ENCODE measurements at places on chromosomes 16 and 17. TPM values are rescaled to one million over a fixed set of nuclear protein-coding genes. Genes with fewer than 3 reads are reported as not detected.

DNA sequence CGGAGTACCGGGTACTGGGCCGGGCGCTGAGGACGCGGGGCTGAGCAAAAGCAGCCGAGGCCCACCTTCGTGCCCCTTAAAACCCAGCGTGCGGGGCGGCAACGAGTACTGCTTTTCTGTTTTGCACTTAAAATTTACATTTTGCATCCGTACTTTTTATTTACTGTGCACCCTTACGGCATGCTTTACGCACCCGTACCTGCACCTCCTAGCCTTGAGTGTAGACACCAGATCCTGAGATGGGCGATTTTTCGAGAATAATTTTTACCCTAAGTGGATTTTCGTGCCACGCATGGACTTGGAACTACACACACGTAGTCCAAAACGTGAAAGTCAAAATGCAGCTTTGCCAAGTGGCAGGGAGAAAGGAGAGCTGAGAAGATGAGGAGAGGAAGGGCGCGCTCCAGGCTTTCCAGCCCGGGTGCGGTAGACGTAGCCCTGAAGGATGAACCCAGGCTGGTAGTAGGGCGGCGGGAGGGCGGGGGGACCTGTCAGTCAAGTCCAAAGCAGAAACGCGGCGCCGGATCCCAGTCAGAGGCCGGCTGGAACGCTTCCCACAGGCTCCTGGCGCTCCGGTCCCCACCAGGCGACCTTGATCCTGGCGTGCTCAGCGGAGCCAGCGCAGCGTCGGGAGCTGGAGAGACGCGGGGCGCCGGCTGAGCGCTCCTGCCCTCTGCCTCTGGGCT is 1.2 kb upstream of the CBLN1 start:
- H3K27me3 ChIP-seq = peaks cover 76% of the 10 kb centered on the region
- DNase-seq = no peak
- no peak overlapping the region for H3K4me3 ChIP-seq
- H3K27ac ChIP-seq = no peak overlapping the region
- H3K4me1 ChIP-seq = peaks cover 3% of the 10 kb centered on the region

DNA sequence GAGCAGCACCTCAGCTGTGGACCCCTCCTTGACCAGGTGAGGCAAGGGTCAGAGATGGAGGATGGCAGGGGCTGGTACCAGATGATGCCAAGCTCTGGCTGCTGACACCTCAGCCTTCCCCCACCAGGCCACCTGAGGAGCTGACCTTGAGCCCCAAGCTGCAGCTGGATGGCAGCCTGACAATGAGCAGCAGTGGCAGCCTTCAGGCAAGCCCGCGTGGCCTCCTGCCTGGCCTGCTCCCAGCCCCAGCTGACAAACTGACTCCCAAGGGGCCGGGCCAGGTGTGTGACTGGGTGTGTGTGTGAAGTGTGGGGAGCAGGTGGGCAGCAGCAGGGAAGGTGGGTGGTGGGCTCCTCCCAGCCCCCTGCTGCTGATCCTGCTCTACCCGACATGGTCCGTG is 4.7 kb upstream of the NRN1L start:
- no peak overlapping the region for H3K4me3 ChIP-seq
- DNase-seq = no peak
- H3K36me3 ChIP-seq = peaks cover 98% of the 10 kb centered on the region
- no peaks in the 10 kb centered on the region for H3K27me3 ChIP-seq

- H3K4me3 ChIP-seq = no peak overlapping the region
- H3K4me1 ChIP-seq = peaks cover 50% of the 10 kb centered on the region
- DNase-seq = no peak
- H3K27me3 ChIP-seq = no peaks in the 10 kb centered on the region
- H3K36me3 ChIP-seq = no peaks in the 10 kb centered on the region
Observed at GRCh38 chr17:76554131-76554530, 14.3 kb downstream of the PRCD start.

DNA sequence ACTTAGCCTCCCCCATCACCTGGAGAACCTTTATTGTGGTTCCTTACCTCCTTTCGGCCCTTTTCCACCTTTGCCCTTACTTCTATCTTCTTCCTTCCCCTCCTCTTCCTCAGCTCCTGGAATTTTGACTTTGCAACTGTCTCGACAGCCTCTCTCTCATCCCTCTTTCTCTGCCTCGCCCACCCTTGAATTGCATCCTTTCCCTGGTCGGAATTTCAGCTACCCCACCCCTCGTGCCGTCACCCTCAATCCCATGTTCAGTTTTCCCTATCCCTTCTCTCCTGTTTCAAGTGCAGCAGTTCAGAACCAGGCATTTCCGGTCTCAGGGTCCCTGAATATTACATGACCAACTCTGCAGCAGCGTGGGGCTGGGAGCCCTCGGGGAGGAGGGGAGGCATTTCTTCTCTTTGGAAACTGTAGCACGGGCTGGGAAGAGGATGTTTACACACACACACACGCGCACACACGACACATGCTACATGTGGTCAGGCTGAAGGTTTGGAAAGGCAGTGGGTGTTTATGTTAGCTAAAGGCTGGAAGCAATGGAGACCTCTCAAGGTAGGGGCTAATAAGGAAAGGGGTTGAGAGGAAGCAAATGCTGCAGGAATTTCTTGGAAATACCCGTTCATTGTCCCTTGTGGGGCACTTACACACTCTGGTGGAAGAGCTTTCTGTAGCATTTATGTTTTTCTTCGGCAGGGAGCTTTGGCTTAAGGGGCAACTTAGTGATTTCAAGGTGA is 971 bp downstream of the MINK1 start:
- H3K27ac ChIP-seq = peak overlapping the region; percentile 88
- peak overlapping the region; percentile 95 for H3K4me3 ChIP-seq
- H3K4me1 ChIP-seq = peaks cover 32% of the 10 kb centered on the region
- DNase-seq = peak; percentile 21
- no peaks in the 10 kb centered on the region for H3K27me3 ChIP-seq

GRCh38 chr16:2824626-2825025 is 5.5 kb upstream of the ZG16B start:
- H3K4me3 ChIP-seq = no peak overlapping the region
- no peak for DNase-seq
- no peak overlapping the region for H3K27ac ChIP-seq
- peaks cover 5% of the 10 kb centered on the region for H3K4me1 ChIP-seq

DNA sequence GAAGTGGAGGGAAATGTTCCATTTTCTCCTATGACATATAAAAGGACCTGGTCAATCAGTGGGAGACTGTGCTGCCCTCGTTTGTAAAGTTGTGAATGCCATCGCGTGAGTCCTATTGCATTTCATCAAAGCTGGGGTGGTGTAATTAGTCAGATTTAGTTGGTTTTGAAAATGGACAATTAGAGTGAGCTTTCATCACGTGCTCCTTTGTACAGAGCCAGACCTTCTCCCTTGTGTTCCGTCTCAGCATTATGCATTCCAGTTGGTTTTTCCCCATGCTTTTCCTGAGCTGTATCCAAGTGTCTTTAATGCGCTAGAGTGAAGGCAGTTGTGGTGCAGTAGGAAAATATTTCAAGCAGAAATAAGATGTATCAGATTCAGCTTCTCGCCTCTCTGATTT is 10.4 kb downstream of the SEC14L1 start:
- H3K27ac ChIP-seq = no peak overlapping the region
- H3K27me3 ChIP-seq = no peaks in the 10 kb centered on the region
- H3K4me1 ChIP-seq = peaks cover 8% of the 10 kb centered on the region
- H3K4me3 ChIP-seq = no peak overlapping the region
- H3K36me3 ChIP-seq = peaks cover 46% of the 10 kb centered on the region

DNA sequence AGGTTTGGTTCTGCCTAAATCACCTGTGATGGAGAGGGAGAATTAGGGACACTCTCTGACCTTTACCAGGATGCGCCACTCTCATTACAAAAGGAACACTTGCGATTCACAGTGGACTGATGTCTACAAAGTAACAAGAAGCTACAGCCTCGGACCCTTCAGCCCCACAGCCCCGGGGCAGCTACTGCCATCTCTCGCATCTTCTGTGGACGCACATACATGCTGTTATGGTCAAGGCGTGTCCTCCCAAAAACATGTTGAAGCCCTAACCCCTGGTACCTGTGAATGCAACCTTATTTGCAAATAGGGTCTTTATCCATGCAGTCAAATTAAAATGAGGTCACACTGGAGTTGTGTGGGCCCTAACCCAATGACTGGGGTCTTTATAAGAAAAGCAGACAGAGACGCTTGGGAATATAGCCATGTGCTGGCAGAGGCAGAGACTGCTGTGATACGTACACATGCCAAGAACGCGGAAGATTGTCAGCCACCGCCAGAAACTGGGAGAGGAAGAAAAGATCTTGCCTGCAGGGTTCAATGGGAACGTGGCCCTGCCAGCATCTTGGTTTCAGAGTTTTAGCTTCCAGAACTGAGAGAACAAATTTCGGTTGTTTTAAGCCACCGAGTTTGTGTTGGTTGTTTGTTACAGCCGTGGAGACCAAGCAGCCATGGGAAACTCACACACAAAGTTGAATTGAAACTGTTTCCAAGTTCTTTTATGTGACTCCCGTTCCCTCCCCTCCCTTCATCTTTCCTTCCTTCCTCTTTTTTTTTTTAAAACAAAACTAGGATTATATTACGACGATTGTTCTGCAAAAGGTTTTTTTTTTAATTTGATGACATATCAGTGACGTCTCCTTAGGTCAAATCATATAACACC is 23.1 kb downstream of the ATP2C2 start:
- H3K27me3 ChIP-seq = peaks cover 3% of the 10 kb centered on the region
- peak; percentile 17 for DNase-seq
- no peaks in the 10 kb centered on the region for H3K36me3 ChIP-seq
- H3K27ac ChIP-seq = peak overlapping the region; percentile 26
- peak overlapping the region; percentile 43 for H3K4me3 ChIP-seq

The TP53TG3F gene
- not detected for polyA plus RNA-seq

The RAMP2 gene
- not detected for polyA plus RNA-seq

DNA sequence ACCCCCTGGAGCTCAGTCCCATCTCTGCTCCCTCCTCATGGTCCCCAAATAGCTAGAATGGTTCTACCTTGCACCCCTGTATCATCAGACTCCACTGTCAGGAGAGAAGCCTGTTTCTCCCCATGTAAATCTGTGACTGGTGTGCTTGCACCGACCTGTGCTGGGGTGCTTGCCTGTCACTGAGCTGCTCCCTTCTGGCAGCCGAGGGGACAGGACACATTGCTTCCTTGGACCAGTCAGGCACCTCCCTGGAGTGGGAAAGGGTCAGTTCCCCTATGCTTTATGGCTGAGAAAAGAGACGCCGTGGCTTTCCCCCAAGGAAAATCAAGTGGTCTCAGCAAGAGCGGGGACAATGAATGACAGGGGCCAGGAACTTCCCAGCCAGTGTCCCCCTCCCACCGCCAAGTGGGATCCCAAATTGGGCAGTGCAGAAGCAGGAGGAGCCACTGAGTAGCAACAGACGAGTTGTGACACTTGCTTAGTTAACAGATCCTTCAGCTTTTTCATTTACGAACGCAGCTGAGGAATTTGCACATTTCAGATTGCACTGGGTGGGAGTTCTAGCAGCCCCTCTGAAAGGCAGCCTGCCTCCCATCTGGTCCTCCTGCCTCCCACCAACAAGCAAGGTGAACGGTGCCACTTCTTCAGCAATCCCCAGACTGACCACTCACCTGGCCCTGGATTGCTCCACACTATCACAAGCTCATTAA is 156.4 kb downstream of the KATNIP start:
- no peaks in the 10 kb centered on the region for H3K27me3 ChIP-seq
- H3K36me3 ChIP-seq = peaks cover 5% of the 10 kb centered on the region
- no peak overlapping the region for H3K4me3 ChIP-seq
- H3K4me1 ChIP-seq = no peaks in the 10 kb centered on the region

DNA sequence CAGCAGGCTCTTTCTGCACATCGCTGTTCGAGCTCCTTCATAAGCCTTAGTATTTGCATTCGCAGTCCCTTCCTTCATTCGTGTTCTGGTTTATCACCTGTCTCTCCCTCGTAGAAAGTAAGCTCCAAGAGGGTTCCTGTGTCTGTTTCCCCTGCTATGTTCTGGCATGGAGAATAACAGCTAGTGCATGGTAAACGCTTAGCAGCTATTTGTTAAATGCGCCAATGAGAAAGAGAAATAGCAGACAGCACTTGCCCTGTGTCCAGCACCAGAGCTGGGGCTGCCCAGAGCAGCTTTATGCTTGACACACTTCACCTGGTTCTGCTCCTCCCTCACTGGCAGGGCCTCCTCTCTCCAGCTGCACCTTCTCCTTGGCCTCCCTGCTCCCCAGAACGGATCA is 5.5 kb downstream of the ZNF688 start:
- no peaks in the 10 kb centered on the region for H3K27me3 ChIP-seq
- H3K27ac ChIP-seq = no peak overlapping the region
- no peaks in the 10 kb centered on the region for H3K36me3 ChIP-seq
- H3K4me3 ChIP-seq = no peak overlapping the region

GRCh38 chr17:14299280-14300141 is 1.4 kb upstream of the HS3ST3B1 start:
- no peaks in the 10 kb centered on the region for H3K36me3 ChIP-seq
- H3K4me1 ChIP-seq = peaks cover 64% of the 10 kb centered on the region
- peaks cover 58% of the 10 kb centered on the region for H3K27me3 ChIP-seq
- peak; percentile 50 for DNase-seq
- H3K27ac ChIP-seq = no peak overlapping the region

The HOXB5 gene
- polyA plus RNA-seq = not detected

DNA sequence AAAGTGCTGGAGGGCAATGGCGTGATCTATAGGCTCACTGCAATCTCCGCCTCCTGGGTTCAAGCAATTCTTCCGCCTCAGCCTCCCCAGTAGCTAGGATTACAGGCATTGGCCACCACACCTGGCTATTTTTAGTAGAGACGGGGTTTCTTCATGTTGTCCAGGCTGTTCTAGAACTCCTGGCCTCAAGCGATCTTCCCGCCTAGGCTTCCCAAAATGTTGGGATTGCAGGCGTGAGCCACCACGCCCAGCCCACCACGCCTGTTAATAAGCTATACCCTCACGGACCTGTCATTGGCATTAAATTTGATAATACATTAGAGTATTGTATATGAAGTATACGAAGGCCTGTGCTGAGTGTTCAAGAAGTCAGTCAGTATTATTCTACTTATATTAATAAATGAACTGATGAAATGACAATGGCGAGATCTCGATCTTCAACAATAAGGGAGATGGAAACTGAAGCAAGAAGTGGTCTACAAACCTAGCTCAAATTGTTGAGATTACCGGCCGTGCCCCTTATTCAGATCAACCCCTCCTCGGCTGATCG is 818 bp upstream of the BCAS3 start:
- DNase-seq = no peak
- peak overlapping the region; percentile 92 for H3K4me3 ChIP-seq
- peaks cover 3% of the 10 kb centered on the region for H3K36me3 ChIP-seq
- H3K4me1 ChIP-seq = peaks cover 16% of the 10 kb centered on the region
- H3K27ac ChIP-seq = peak overlapping the region; percentile 86

Measured in CD14-positive monocyte (primary cell).